Endothelial cell of umbilical vein (primary cell): ENCODE measurements at places on chromosomes 6 and 20. TPM values are rescaled to one million over a fixed set of nuclear protein-coding genes. Genes with fewer than 3 reads are reported as not detected.

The OLIG3 gene
- not detected in 2 replicates for total RNA-seq

The COL19A1 gene
- not detected in 2 replicates for total RNA-seq

The TMEM74B gene
- 0.67 and 1.1 TPM in 2 replicates for total RNA-seq

The OR2H1 gene
- not detected in 2 replicates for total RNA-seq

The PPP1R3G gene
- 0.07 and 0.09 TPM in 2 replicates for total RNA-seq

The CNKSR3 gene
- 11.0 and 15.6 TPM in 2 replicates for total RNA-seq

The FAXC gene
- 3.6 and 8.4 TPM in 2 replicates for total RNA-seq

The TAAR6 gene
- total RNA-seq: not detected in 2 replicates

The SOBP gene
- 6.1 and 6.6 TPM in 2 replicates for total RNA-seq

The EYA4 gene
- not detected in 2 replicates for total RNA-seq

The OVOL2 gene
- total RNA-seq: not detected in 2 replicates

The LIN28B gene
- total RNA-seq: not detected in 2 replicates

The CLVS2 gene
- total RNA-seq: not detected in 2 replicates

The GSTA2 gene
- total RNA-seq: not detected in 2 replicates

The CFAP206 gene
- total RNA-seq: 0.20 and 0.21 TPM in 2 replicates

The COL21A1 gene
- total RNA-seq: 1.4 TPM in 2 replicates

The LY6G6D gene
- not detected in 2 replicates for total RNA-seq

The GINS1 gene
- total RNA-seq: 19.4 and 26.3 TPM in 2 replicates

The SEMG1 gene
- total RNA-seq: not detected in 2 replicates

- DNase-seq: no peak
- H3K4me1 ChIP-seq: peaks cover 14% of the 10 kb centered on the region
- H3K4me3 ChIP-seq: no peak overlapping the region
- no peak overlapping the region for H3K27ac ChIP-seq
Observed at GRCh38 chr6:5998236-5998635, 8.5 kb downstream of the NRN1 start.

GRCh38 chr20:25553819-25554296 is 31.5 kb downstream of the NINL start:
- no peak overlapping the region for H3K4me3 ChIP-seq
- no peaks in the 10 kb centered on the region for H3K36me3 ChIP-seq
- DNase-seq: peak; percentile 40
- no peaks in the 10 kb centered on the region for H3K27me3 ChIP-seq
- no peak overlapping the region for H3K27ac ChIP-seq

DNA sequence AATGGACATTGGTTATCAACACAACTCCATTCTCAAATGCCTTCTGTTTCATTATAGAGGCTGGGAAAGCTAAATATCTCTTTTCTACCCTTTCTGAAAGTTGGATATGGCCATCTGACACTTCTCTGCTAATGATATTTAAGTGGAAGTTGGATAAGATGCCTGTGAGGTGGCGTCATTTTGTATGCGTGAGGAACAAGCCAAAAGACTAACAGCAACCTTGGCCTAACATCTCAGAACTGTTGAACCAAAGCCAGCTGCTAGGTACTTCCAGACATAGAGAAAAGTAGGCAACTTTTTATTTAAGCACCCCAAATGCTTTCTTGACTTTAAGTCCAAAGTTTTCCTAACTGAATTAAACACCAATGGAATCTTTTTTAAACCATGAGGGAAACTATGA is 708.4 kb downstream of the CD109 start:
- H3K27ac ChIP-seq: no peak overlapping the region
- DNase-seq: no peak
- H3K4me1 ChIP-seq: no peaks in the 10 kb centered on the region
- no peak overlapping the region for H3K4me3 ChIP-seq

- H3K36me3 ChIP-seq: no peaks in the 10 kb centered on the region
- H3K27ac ChIP-seq: no peak overlapping the region
- H3K4me3 ChIP-seq: no peak overlapping the region
- no peaks in the 10 kb centered on the region for H3K4me1 ChIP-seq
Observed at GRCh38 chr20:46928580-46929132, 34.0 kb downstream of the EYA2 start.

DNA sequence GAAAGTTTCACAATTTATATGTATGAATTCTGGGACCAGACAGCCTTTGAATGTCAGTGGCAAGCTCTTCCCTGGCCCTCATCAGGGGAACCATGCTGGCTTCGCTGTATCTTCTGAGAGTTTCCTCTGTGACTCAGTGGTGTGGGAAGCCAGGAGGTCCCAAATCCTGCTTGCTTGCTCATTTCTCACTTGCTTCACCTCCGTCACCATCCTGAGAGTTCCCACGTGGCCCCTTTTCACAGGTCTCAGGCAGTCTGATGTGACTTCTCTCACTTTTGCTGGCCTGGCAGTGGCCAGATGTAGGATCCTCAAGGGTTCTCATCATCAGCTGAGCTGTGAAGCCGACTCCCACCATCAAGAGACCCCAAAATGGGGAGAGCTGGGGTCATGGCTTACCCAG is 28.4 kb upstream of the RIN2 start:
- H3K4me1 ChIP-seq: peaks cover 10% of the 10 kb centered on the region
- no peak overlapping the region for H3K4me3 ChIP-seq
- no peak overlapping the region for H3K27ac ChIP-seq

DNA sequence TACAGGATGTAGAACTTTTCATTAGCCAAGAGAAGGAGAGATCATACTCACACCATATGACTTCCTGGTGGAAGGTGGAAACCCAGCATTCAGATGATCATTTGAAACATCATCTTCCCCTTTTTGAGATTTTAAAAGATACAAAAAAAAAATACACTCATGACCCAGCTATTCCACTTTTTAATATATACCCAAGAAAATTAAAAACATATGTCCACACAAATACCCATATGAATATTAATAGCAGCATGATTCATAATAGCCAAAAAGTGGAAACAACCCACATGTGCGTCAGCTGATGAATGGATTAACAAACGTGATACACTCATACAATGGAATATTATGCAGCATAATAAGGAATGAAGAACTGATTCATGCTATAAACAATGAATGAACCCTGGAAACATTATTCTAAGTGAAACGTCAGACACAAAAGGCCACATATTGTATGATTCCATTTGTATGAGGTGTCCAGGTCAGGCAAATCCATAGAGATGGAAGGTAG is 130.0 kb upstream of the SGK1 start:
- H3K27me3 ChIP-seq: no peaks in the 10 kb centered on the region
- no peaks in the 10 kb centered on the region for H3K4me1 ChIP-seq
- H3K4me3 ChIP-seq: no peak overlapping the region

GRCh38 chr6:69663215-69663614 is 133.6 kb downstream of the LMBRD1 start:
- H3K4me1 ChIP-seq: no peaks in the 10 kb centered on the region
- no peaks in the 10 kb centered on the region for H3K36me3 ChIP-seq
- H3K27ac ChIP-seq: no peak overlapping the region
- DNase-seq: no peak

DNA sequence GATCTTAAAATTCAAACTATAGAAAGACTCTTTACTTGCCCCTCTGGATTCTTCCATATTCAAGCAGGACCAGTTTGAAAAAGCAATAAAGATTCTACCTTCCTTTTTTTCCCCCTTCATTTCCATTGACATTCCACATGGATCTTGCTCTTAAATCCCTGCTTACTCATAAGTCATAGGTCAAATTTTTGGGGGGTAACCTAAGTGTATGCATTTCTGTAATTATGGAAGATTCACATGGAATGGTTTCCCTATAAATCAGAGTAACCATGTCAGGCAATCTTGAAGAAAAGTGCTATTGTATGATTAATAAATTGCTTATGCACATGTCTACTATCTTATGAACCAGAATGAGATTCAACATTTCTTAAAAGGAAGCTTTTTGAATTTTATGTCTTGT is 551.0 kb downstream of the HAO1 start:
- H3K36me3 ChIP-seq: no peaks in the 10 kb centered on the region
- DNase-seq: no peak
- H3K4me3 ChIP-seq: no peak overlapping the region
- H3K27ac ChIP-seq: no peak overlapping the region
- no peaks in the 10 kb centered on the region for H3K27me3 ChIP-seq

DNA sequence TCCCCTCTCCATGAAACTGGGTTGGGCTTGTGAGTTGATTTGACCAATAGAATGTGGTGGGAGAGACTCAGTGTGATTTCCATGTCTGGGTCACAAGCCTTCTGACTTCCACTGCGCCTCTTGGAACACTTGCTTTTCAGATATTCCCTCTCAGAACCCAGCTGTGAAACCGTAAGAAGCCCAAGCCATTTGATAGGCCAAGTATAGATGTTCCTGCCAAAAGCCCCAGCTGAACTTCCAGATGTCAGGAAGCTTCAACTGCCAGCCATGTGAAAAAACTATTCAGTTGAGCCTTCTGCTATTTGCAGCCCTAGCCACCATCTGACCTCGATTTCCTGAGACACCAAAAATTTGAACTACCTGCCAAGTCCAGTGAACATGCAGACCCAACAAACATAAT is 387.8 kb upstream of the GJE1 start:
- no peaks in the 10 kb centered on the region for H3K36me3 ChIP-seq
- H3K4me3 ChIP-seq: no peak overlapping the region
- H3K4me1 ChIP-seq: no peaks in the 10 kb centered on the region
- peak; percentile 77 for DNase-seq
- no peaks in the 10 kb centered on the region for H3K27me3 ChIP-seq

GRCh38 chr6:66961191-66961590 is 1254.2 kb upstream of the EYS start:
- H3K27ac ChIP-seq: no peak overlapping the region
- H3K4me3 ChIP-seq: no peak overlapping the region
- H3K4me1 ChIP-seq: no peaks in the 10 kb centered on the region
- no peaks in the 10 kb centered on the region for H3K27me3 ChIP-seq
- no peak for DNase-seq
- H3K36me3 ChIP-seq: no peaks in the 10 kb centered on the region

DNA sequence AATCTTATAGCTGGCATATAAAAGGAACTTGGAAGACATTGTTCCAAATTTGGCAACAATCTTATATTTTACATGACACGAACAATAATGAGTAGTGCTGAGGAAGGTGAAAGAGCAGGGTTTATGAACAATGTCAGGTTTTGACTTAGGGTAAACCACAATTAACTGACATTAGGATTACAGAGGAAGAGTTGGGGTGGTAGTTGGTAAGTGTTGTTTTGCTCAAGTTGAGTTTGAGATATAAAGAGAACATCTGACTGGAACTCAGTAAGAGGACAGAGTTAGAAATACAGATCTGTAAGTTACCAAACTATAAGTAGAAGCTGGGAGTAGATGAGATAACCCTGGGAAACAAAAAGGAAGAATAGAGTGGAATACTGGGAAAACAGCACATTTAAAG is 15.1 kb downstream of the RTN4IP1 start:
- no peaks in the 10 kb centered on the region for H3K4me1 ChIP-seq
- no peak overlapping the region for H3K4me3 ChIP-seq
- H3K27me3 ChIP-seq: no peaks in the 10 kb centered on the region
- no peak overlapping the region for H3K27ac ChIP-seq
- DNase-seq: no peak

GRCh38 chr20:46509523-46509922 is 3.8 kb downstream of the ZNF334 start:
- no peak overlapping the region for H3K27ac ChIP-seq
- peaks cover 9% of the 10 kb centered on the region for H3K27me3 ChIP-seq
- DNase-seq: no peak
- no peak overlapping the region for H3K4me3 ChIP-seq
- no peaks in the 10 kb centered on the region for H3K36me3 ChIP-seq

DNA sequence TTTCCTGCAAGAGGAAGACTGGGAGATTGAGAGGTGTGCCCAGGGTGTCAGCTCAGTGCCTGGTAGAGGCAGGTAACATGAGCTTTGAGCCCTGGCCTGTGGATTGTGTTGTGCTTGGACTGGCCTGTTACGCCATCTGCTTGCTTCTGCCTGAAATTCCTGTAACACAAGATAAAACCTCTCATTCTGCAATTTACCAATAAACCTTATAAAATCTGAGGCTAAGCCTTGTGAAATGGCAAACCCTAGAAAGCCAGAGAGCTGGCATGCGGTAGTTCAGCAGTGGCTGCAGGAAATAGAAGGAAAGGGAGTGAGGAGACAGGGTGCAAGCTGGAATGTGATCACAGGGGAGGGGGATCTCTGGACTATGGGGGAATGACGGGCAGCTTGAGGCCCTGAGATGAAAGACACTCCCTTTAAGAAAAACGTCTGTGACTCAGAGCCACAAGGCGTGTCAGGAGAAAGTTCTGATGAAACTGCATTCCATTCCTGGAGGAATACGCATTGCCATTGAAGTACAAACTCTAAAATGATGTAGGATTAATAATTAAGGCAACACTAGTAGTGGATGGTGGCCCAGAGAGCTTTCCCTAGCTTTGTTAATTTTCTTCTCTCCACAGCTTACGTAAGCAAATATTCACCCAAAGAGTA is 26.3 kb upstream of the TFAP2A start:
- no peak for DNase-seq
- no peaks in the 10 kb centered on the region for H3K36me3 ChIP-seq
- H3K4me3 ChIP-seq: no peak overlapping the region
- H3K4me1 ChIP-seq: no peaks in the 10 kb centered on the region
- no peak overlapping the region for H3K27ac ChIP-seq

DNA sequence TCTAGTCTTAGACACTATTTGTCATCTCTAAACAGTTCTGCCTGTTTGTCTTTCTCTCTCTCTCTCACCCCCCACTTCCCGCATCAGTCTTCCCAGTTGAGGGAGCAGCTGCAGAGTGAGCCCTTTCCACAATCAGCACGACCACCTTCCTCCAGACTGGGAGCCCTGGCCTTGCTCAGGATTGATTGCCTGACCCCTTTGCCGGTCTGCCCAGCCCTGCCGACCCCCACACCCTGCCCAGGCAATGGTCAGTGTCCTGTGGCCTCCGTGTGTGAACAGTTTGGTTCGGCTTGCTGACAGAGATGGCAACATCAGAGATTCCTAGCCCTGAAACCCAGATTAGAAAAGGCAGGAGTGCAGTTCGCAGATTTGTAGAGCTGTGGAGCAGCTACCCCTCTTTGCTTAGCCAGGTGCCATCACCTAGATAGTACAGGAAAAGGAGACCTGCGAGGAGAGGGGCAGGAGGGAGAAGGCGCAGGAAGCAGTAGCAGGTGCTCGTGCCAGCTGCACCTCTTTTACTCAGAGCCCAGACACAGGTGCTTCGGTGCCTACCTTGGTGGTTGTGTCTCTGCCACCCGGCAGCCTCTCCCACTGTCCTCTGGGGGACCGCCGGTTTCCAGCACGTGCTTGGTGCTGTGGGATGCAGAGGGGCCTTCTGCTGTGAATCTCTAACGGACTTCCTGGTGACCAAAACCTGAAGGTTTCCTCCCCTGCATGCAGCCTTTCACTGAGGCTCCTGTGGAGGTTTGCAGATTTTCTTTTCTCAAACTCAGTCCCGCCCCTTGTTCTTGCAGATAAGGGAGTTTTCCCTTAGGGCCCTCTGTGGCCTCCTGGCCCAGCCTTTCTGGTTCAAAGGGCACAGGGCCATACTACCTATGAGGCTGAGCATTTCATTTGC is 92.4 kb downstream of the SCML4 start:
- no peak for DNase-seq
- no peak overlapping the region for H3K4me3 ChIP-seq
- H3K27me3 ChIP-seq: peaks cover 8% of the 10 kb centered on the region
- H3K27ac ChIP-seq: no peak overlapping the region

DNA sequence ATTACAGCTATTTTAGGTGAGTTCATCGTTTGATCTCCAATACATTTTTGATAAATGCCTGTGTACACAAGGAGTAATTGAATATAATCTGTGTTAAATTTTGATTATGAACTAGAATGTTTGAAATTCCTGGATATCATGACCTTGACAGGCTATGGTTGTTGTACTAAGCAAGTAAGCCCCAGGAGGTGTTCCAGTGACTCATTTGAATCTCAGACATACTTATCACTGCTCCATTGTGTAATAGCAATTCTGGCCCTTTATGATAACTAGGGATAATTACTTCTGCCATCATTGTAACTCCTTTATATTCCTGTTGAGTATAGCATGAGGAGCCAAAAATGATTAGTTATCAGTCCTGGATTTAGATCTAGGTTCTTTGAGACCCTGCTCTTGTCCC is 1424.6 kb upstream of the ADGRB3 start:
- H3K4me3 ChIP-seq: no peak overlapping the region
- no peaks in the 10 kb centered on the region for H3K27me3 ChIP-seq
- H3K36me3 ChIP-seq: no peaks in the 10 kb centered on the region
